ENCODE measurements at places on chromosomes 12 and 14. TPM values are rescaled to one million over a fixed set of nuclear protein-coding genes. Genes with fewer than 3 reads are reported as not detected.

HIGD1C gene
- total RNA-seq: not detected

CHURC1 gene
- total RNA-seq: 82.5 TPM

RASSF8 gene
- total RNA-seq: 24.9 TPM

- no peak for DNase-seq
Observed at GRCh38 chr12:132100306-132101065, 43.6 kb downstream of the DDX51 start.
